ENCODE measurements at places on chromosomes 11 and 22. TPM values are rescaled to one million over a fixed set of nuclear protein-coding genes. Genes with fewer than 3 reads are reported as not detected.

- no peak for DNase-seq
These were observed 241.8 kb upstream of the ARHGAP42 start for GRCh38 chr11:100445231-100445735.

GRCh38 chr11:59199546-59200422, 12.9 kb downstream of the MPEG1 start:
- DNase-seq, result no peak

- DNase-seq, result no peak
These were observed 58.8 kb downstream of the PDGFD start for GRCh38 chr11:104105155-104105554.

DNA sequence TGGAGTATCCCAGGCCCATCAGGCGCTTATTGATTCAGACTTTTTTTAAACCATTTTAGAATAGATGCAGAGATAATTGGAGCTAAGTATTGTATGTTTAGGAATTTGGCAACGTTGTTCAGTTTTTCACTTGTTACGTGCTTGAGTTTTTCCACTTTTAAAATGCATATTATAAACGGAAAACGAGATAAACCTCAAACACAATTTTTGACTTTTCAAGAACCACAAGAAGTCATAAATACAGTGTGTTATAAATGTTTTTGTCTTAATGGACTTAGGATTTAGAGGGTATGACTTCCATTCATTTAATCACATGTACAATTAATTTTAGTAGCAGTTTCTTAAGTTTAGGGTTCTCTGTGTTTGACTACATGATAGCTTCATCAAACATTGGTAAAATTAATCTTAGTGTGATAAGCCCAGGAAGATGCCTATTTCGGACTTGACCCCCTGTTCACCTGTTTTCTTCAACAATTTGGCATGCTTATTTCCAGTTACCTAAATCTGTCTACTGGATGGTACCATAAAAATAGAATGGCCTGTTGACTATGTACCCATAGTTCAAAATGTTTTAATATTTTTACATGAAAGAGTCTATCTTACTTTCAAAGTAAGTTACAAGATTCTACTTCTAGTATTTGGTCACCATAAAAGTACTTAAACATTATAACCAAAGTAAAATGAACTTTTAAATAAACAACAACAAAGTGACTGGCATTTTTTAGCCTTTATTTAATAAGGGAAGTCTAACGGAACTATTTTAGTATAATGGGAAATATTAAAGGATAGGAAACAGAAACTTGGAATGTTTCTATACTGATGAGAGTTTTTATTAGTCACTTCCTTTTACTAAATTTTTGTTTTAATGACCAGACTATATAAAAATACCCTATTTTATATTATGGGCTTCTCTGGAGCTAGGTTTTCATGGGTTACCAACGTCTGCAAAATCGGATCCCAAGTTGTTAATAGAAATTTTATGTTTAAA, 1.4 kb downstream of the ZC3H12C start:
- DNase-seq, result no peak

- no peak for DNase-seq
These were observed 18.5 kb downstream of the ATL3 start for GRCh38 chr11:63652671-63653070.

DNA sequence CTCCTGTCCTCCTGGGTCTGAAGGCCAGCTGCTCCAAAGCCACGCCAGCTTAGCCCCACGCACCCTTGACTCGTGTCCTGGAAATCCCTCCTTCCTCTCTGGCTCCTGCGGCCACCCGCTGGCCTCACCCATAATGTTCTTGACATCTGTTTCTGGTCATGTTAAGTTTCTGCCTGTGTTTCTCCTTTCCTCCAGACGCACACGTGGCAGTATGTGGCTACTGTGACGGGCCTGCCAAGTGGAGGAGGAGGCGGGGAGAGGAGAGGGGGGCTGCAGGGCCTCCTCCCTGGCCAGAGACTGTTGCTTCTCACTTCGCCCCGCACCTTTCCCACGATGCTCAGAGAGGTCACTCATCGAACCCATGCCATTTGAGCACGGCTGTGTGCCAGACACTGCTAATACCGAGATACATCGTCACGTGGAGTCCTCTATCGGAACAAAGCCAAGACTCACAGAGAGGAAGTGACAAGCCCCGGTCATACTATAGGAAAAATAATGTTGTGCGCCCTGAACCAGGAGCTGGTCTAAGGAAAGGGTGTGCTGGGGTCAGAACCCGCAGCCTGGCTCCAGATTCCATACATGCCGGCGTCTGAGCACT, 11.5 kb downstream of the C1QTNF6 start:
- peak; percentile 71 for DNase-seq

DNA sequence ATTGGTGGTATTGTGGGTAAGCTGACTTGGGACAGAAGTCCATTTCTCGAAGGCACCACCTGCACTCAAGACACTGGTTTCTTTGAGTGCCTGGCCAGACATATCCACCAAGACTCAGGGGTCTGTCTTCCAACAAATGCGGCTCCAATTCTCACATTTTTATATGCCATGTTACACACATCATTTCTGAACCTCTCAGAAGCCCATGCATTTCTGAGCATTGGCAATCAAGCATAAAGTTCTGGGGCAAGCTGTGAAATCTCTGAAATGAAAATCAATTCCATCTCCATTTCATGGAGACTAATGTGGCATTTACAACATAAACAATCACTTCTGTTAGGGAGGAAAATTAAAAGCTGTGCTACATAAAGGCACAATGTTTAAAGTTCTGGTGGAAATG, 243.7 kb downstream of the KIRREL3 start:
- DNase-seq, result no peak

- no peak for DNase-seq
These were observed 281.7 kb downstream of the ST3GAL4 start for GRCh38 chr11:126636911-126637794.

The NXPE2 gene
- total RNA-seq, result 0.52 TPM
